Renal cortex interstitium (tissue), 15 donors: ENCODE measurements at places on chromosomes 6 and 20.

GRCh38 chr6:13718123-13718458 lies 6.5 kb upstream of the RANBP9 start:
- no peak for DNase-seq

GRCh38 chr20:44217342-44218092 lies 6.9 kb upstream of the OSER1 start:
- DNase-seq: peak; percentile 51

- no peak for DNase-seq
These were observed 4.5 kb downstream of the ACSS1 start for GRCh38 chr20:25053255-25054031.

GRCh38 chr6:35219683-35220326 lies 6.0 kb downstream of the SCUBE3 start:
- no peak for DNase-seq

GRCh38 chr6:147508042-147508865 lies at the start of gene SAMD5:
Gene SAMD5, plus strand, starts transcription at chr6:147508690. Its CDS starts 239 bp downstream, at chr6:147508929.
- DNase-seq: peak; percentile 48

DNA sequence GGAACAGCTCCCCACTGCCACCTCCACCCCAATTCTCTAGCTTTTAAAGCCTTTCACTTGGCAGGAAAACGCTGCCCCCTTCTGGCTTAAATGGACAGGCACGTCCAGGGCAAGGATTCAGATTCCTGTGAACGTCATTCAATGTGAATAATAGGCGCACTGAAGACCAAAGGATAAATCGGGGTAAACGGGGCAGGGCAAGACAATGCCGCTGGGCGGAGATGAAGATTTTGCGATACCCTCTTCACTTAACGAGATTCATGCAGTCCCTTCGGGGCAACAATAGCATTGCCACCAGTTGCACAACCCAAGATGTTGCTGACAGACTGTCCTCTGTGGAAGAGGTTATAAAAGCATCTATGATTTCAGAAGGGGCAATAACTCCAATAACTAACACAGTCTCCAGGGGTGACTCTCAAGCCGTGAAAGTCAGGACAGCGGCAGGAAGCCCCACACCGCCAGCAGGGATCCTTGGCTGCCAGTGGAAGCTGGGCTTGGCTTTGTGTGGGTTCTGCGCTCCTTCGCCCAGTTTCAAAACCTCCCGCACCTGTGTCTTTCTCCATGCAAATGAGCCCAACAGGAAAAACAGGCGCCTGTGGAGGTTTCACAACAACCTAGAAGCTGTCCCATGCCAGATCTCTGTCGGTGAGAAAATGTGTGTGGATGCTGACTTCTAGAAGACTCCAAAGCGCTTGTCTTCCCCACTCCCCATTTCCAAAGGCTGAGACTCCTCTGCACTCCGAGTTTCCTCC lies 291.8 kb downstream of the BMP7 start:
- no peak for DNase-seq

GRCh38 chr20:54914995-54915394 lies 439.6 kb downstream of the DOK5 start:
- DNase-seq: no peak

DNA sequence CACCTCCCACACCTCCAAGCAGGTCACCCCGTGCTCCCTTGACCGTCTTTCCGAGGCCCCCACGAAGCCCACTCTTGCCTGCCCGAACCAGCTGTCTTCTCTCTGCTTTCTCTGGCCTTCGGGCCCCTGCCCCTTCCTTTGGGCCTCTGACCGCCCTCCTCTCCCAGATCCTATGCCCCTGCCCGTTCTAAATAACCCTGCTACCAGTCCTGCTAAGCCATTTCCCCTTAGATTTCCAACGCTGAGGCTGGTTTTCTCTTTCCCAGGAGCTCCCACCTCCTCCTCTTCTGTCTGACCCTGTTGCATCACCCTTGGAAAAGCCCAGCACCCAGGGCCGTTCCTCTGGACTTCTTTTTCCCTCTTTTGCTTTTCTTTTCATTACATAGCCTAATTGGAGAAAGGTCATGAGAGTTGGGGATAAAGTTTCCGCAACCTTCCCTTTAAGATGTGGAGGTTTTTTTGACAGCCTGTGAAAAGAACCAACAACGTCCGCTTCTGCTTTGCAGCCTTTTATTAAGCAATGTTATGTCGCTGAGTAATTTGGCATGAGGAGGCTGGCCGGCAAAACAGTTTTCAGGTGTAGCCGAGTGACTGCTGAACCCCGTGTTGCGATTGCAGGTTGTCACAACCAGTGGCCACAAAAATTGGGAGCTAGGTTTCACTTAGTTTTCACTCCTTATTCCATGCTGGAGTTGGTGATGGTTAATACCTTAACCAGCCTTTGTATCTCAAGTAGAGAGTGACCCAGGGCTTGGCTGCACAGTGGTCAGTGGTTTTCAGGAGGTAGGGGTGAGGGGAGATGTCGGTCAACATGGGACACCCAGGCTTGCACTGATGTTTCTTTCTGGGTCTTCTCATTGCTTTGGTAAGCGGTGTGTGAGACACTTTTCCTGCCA lies 970 bp downstream of the BLTP3A start:
- peak; percentile 22 for DNase-seq

DNA sequence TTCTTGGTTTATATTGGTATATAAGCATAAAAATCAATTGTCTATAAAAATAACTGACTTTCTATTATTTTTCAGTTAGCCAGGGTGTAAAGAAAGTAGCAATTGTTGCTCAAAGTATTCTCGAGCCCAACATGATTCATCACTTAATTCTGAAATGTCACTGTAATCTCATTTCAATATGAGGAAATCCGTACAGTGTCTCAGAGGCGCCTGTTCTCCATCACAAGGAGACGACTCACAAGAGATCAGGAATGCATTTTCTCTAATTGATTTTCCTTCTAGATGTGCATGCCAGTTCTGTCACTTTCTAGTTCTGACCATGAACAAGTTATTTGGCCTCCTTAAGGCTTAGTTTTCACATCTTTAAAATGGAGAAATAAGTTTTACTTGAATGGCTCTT lies 753.1 kb downstream of the MAFB start:
- DNase-seq: no peak

DNA sequence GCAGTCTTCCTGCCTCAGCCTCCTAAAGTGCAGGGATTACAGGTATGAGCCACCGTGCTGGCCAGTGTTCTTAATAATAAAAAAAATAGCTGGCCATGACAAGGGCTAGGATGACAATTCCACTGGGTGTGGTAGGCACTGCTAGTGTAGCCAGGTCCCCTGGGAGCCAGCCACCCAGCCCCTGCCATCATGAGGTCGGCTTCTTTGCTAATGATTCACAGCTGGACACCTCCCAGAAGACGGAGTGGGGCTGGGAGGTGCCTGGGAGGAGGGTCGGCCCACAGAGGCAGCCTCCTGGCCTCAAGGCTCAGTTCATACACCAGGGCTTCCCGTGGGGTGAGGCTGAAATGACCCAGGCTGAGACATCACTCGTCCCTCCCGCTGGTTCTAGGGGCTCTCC lies 230.4 kb downstream of the TAF4 start:
- DNase-seq: no peak

DNA sequence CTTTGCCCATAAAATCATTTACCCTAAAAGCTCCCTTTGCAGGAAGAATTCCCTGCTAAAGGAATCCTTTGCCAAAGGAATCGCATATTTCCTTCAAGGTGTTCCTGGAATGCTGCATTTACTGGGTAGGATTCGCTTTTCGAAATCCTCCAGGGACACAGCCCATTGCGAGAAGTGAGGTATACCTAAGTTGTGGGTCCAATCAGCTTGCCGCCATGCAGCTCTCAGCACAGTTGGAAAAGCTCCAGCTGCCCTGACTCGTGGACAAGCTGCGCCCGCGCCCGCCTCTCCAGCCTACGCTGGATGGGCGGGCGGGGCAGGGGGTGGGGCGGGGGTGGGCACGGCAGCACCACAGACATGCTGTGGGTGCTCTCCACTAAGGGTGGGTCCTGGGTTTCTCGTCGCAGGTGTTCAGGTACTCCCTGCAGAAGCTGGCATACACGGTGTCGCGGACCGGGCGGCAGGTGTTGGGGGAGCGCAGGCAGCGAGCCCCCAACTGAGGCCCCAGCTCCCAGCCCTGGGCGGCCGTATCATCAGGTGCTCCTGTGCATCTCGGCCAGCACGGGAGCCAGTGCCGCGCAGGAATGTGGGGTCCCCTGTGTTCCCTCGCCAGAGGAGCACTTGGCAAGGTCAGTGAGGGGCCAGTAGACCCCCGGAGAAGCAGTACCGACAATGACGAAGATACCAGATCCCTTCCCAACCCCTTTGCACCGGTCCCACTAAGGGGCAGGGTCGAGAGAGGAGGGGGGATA lies 1.4 kb downstream of the NNAT start:
- no peak for DNase-seq

DNA sequence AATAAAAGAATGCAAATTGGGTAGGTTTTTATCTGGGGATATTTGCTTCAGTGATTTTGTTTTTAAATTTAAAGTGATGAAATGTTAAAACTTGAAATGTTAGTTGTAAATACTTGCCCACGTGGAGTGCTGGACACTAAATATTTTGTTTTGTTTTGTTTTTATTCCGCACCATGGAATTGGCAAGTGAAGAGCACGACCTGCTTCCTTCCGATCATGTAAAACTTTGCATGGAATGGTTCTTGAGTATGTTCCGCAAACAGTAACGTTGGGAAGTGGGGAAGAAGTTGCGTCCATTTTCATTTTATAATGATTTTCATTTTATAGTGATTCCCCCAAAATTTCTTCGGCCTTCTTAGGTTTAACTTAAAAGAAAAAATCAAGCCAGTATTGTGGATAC lies 765 bp downstream of the IRAK1BP1 start:
- peak; percentile 9 for DNase-seq

- DNase-seq: no peak
These were observed 15.8 kb upstream of the PPP1R16B start for GRCh38 chr20:38789503-38790199.

- no peak for DNase-seq
These were observed 2.0 kb upstream of the MUCL3 start for GRCh38 chr6:30938730-30939129.
